ENCODE measurements at places on chromosomes 11 and 22.
A peak's percentile ranks its signal among the peaks of the same experiment; 100 is the strongest.

DNA sequence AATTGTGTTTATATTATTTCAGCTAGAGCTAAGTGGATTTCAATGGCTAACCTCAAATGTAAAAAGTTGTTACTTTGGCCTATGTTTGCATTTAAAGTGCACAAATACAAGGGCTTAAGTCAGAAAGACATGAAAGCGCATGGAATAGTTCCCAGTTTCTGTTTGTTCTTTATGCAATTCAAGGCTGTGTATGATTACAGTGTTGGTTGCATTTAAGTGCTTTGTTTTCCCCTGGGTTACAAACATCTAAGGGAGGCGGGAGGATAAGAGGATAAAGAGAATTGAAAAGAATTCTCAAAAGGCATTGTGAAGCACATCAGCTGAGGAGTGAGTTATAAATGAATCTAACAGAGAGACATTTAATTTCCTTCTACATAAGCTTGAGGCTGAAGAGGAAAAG is 453.4 kb downstream of the NTM start:
- DNase-seq: no peak

DNA sequence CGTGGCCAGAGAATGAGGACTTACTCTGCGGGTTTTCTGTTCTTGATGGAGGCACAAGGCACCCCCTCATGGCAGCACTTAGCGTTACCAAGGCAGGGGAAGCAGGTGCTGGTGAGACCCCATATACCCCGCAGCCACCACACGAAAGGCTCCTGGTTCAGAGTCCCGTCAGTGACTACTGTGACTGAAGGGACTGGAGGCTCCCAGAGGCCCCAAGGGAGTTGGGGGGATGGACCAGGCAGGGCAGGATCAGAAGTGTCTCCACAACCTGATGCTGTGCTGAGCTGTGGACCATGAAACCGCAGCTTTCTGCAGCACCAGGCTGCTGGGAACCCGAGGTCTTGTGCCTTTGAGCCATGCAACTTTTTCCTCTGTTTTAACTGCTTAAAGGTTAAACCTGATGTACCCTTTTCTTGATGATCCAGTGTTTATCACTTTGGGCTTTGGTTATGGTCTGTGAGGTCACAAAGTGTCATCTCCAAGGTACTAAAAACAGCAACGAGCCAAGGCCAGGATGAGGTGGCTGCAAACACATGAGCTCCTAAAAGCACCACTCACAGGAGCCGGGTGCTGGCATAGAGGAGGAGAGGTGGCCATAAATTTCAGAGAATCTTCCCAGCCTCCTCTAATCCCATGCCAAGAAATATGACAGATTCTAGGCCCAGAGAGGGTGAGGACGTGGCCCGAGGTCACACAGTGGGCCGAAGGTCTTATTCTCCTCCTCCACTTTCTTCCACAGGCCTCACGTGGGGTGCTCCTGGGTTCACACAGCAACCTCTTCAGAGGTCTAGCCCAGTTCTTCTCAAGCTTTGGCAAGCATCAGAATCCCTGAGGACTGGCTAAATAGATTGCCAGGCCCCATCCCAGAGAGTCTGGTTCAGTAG is 4.2 kb upstream of the LRRC32 start:
- DNase-seq: no peak

GRCh38 chr11:63986156-63986931 is at the start of gene OTUB1:
Gene OTUB1 (plus strand): TSS chr11:63986438. CDS start chr11:63986457, 19 bp downstream.
- DNase-seq: peak; percentile 86

- no peak for DNase-seq
Observed at GRCh38 chr11:62151737-62152102, 27.9 kb downstream of the INCENP start.

- DNase-seq: no peak
Observed at GRCh38 chr22:38873469-38874411, 1.7 kb upstream of the CBX6 start.

- DNase-seq: no peak
Observed at GRCh38 chr11:125020342-125020741, 42.8 kb upstream of the SLC37A2 start.

DNA sequence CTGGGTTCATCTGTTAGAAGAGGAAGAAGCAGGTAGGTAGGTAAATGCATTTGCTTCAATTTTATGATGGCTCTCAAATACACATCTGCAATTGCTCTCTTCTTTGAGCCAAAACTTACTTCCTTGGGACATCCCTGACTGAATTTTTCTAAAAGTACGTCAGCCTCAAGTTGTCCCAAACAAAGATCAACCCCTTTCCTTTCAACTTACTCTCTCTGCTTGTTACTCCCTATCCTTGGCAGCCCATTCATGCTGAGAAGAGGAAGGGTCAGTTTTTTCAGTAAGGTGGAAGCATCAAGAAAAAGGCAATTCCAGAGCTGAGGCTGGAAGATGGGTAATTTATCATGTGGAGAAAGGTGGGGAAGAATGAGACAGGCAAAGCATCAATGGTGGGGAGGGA is 111.2 kb downstream of the LRRC32 start:
- no peak for DNase-seq

- no peak for DNase-seq
Observed at GRCh38 chr11:69868006-69868810, 49.0 kb upstream of the FGF3 start.

- DNase-seq: no peak
Observed at GRCh38 chr11:5547982-5548381, 358 bp downstream of the OR52H1 start.

DNA sequence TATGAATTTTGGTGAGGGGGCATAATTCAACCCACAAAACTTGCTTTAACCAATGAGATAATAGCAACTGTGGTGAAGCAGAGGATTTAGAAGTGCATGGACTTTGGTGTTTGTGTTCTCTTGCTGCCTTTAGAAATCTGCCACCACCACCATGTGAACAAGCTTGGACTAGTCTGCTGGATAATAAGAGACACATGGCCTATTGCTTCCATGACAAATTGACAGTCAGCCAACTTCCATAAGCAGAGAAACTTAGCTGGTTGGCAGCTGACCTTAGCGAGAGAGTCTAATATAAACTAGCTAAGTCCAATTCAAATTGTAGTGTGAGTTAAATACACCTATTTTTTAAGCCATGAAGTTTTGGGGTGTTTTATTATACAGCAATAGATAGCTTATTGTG is 482.1 kb upstream of the ANO5 start:
- DNase-seq: no peak

- no peak for DNase-seq
Observed at GRCh38 chr11:12815129-12815480, 140.9 kb downstream of the TEAD1 start.

- no peak for DNase-seq
Observed at GRCh38 chr22:38740116-38740723, 15.6 kb downstream of the SUN2 start.

- no peak for DNase-seq
Observed at GRCh38 chr22:45157907-45158306, 5.8 kb upstream of the NUP50 start.

DNA sequence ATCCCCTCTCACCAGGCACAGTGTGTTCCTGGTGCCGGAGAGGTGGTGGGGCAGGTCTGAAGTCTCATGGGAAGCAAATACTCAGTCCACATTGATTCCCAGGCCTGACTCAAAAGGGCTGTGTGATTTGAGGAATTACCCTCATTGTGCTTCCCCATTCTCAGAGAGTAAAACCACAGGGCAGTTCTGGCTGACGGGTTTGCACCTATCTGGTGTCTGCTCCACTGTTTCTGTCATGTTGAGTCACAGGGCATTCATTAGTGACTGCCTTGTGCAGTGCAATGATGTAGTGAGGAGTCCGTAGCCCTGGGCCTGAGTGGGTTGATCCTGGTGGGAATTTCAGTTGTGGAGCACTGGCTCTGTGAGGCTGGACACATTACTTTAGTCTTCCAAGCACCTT is 85.2 kb upstream of the ARHGAP20 start:
- DNase-seq: no peak

- DNase-seq: no peak
Observed at GRCh38 chr11:122162095-122162494, 46.1 kb upstream of the BLID start.

GRCh38 chr11:25938952-25939351 is 393.0 kb upstream of the ANO3 start:
- DNase-seq: no peak

Data from stimulated activated CD4-positive, alpha-beta T cell treated with anti-CD3 and anti-CD28 coated beads, Interleukin-1b, Interleukin-23, amount 100 ng/mL, for 24 hours (primary cell).